Stimulated activated CD8-positive, alpha-beta memory T cell treated with anti-CD3 and anti-CD28 coated beads, Interleukin-4, amount 100 ng/mL, for 1 hour (primary cell): ENCODE measurements at places on chromosomes 7 and 10.

DNA sequence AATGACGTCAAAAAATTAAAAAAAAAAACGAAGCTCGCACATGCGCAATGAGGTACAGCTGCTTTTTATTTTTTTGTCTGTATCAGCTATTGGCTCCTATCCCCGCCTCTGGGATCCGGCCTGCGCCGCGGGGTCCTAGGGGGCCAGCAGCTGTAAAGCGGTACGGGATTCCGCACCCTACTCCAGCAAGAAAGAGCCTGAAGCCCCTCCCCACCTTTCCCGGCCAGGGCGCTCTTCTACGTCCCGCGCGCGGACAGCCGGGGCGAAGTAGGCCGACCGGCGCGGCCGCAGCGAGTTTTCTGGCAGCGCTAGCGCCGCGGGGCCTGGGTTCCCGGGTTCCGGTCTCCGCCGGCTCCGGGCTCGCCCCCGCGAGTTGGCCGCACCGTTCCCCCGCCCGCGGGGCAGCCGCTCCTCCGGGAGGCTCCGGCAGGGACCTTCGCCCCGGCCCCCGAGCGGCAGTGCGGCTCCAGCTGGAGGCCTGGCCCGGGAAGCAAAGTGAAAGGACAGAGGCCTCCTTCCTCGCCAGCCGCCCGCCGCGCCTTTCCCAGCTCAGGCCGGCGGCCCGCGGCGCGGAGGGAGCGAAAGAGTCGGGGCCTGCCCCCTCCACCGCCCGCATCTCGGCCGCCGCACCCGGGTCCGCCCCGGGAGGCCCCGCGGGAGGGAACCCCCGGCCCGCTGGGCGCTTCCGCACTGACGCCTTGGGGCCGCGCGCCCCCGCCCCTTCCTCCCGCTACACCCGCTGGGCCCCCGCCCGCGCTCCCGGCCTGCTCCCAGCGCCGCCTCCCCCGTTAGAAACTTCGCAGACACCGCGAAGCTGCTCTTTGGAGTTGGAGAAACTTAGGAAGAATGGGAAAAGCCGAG is 4.7 kb upstream of the SPAG6 start:
- DNase-seq: no peak

GRCh38 chr7:106222545-106222944 is 62.2 kb downstream of the NAMPT start:
- DNase-seq: no peak

- DNase-seq: peak; percentile 95
These were observed at the start of the genes AP4M1 and MCM7 for GRCh38 chr7:100101016-100101862. AP4M1 (plus strand) TSS chr7:100101643; CDS start chr7:100101715, 72 bp downstream. MCM7 (minus strand) TSS chr7:100101397; CDS start chr7:100101294, 103 bp downstream.

DNA sequence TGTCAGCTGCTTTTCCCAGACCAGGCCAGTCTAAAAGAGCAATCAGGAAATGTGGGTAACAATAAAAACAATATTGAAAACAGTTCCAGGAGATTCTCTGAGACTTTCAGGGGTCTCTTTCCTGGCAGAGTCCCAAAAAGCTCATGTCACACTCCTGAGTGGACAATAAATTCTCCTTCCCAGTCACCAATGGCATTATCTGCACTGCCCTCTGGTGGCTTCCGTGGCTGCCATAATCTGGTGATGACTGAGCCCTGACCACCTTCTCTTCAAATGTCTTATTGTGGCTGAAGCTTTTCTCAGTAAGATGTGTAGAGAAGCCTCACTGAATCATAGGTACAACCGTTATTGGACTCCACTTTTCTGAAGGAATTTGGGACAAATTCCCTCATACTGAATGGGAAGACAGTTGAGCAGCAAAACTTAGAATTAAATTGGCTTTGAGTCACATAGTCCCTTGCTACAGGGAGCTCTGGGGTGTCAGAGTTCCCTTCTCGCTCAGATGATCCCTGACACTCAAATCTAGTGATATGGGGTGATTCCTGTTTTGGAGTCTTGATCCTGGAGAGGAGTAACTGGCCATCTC is 24.4 kb upstream of the ASAH2 start:
- DNase-seq: no peak

DNA sequence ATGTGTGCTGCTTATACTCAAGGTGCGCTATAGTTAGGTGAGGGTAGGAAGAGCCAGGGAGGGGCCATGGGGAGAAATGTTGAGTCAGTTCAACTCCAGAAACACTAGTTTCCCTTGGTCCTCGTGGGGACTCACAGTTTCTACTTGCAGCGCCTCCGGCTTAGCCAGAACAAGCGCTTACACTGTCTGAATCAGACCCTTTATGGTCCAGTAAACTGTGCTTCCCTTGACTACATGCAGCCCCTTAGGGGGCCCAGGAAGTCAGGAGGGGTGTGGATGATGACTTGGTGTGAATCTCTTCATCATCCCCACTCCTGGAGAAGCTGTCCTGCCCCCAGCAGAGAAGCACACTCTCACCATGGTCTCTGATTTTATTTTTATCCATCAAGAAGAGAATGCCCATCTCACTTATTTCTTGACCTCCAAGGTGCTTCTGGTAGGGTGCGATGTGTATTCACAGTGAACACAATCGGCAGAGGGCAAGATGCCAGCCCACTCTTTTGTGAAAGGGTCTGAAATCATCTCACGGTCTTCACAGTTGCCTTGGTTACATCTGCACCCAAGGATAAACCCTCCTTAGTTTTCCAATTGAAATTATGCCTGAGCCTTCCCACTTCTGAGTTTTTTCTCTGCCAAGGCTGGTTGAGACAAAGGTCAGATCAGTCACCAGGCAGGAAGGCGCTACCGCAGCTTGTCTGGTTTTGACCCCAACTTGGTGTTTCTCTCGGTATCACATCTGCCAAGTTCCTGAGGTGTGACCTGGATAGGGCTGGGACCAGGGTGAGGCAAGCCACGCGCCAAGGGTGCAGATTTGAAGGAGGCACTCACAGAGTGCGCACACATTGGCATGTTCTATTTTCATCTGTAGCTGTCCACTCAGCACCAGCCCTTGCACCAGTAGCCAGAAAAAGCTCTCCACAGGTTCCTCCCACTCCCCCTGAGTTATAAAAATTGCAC is 62.7 kb upstream of the LRRC4 start:
- no peak for DNase-seq

DNA sequence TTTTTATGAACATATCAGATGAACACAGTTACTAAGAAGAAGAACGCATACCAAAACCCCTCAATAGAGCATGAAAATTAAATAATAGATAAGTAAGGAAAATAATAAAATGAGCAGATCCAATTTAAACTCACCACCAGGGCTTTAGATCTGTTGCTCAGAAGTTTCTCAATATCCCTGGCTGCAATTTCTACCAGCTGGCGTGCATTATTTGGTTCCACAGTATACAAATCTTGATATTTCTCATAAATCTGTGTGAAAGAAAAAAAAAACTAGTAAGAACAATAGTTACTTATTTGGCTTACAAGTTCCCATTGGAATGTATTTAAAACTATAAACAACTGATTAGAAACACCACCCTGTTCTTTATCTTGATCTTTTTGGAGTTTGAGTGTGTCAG is 108.6 kb downstream of the CACNA2D1 start:
- no peak for DNase-seq

GRCh38 chr7:151859111-151859947 is 17.6 kb downstream of the PRKAG2 start:
- no peak for DNase-seq

GRCh38 chr10:131071721-131072120 is 239.8 kb downstream of the TCERG1L start:
- no peak for DNase-seq

DNA sequence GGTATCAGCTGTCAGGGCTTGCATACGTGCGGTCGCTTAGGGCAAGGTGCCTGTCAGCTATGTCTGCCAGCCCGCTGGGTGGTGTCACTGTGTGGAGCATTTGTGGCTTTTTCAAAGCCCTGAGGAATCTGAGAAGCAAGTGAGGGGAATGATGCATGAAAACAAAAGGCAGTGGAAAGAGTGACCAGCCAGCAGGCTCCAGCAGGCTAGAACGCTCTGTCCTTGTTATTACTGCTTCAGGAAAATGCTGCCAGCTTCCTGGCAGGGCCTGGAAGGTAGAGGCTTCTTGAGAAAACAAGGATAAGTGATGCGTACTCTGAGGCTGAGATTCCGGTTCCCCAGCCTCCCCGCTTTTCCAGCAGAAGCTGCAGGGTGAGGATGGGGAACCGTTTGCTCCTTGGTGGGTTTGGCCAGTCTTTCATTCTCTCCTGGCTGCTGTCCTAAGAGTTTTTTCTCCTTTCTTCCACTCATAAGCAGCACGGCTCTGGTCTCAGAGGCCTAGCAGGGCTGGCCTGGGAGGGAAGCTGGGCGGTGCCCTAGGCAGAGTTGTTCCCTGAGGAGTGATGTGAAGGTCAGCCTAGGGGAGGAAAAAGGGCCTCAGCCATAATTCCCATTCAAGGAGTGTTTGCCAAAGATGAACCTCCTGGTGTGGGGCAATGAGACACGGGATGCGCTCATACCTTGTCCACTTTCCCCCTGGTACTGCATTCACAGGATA is 42.8 kb upstream of the MKLN1 start:
- DNase-seq: no peak

DNA sequence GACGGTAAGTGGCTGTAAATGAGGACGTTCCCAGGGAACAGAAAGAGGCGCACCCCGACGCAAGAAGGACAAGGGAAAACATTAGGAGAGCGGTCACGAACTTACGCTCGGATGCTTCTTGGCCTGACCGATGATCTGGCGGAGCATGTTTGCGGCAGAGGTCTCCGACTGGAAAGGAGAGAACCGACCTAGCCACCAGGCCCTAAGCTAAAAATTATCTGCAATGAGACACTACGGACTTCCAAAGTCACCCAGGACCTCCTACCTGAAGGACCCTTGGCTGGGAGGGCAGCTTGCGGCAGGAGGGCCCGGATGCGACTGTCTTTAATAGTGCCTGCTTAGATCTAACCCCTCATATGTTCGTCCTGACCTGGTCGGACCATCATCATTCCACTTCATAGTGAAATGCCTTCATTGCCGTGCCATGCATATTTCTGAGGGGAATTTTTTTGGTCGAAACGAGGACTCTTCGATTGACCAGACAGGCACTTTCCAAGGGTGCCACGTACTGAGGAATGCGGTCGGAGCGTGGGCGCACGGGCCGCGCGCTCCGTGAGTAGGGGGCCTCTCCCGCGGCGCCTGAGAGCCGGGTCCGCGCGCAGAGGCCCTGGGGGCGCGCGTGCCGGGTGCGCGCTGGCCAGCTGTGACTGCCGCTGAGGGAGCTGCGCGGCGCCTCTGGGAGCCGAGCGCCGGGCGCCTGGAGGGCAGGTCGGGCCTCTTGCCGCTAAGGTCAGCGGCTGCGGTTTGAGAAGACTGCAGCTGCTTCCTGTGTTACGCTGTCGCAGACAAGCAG is 33.6 kb upstream of the PHF14 start:
- peak; percentile 55 for DNase-seq

- DNase-seq: no peak
These were observed 33.9 kb downstream of the PAX2 start for GRCh38 chr10:100779329-100779728.

GRCh38 chr7:125127304-125127703 is 197.7 kb upstream of the POT1 start:
- DNase-seq: no peak

GRCh38 chr7:132131196-132131595 is 445.1 kb downstream of the PLXNA4 start:
- no peak for DNase-seq

- DNase-seq: no peak
These were observed 73.3 kb downstream of the NRF1 start for GRCh38 chr7:129684777-129685176.

DNA sequence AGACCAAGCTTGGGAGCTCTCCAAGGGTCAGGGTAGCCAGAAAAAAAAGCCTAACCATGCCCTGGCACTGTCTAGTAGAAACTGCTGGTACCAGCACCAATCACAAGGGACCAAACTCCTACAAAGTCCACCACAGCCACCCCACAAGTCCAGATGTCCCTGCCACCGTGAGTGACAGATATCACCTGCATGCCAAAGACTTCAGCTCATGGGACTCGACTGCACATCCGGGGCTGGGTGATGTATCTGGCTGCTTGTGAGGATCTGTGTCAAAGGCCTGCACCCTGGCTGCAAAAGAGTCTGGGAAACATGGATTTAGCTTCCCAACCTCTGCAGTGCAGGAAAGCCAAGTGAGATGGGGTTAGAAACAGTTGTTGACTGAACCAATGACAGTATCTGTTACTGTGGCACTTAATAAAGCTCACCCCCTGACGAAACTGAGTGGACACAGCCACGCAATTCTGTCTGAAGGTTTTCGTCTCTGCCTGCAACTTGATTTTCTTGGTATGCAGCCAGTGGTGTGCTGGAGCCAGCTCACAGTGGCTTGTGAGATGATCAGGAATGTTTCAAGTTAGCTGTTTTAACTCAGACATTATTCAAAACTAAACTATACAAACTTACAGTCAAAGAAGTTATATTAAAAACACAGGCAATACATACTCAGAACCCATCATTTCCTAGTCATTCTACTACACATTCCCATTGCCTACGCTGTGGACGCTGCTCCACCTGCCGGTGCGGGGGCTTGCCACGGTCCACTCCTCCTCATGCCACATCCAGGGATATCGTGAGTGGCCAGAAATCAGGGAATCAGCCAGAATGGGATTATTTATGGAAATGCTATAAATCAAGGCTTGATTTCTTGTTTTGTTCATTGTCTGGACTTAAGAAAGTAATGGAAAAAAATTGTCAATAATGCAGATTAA is 9.2 kb downstream of the ZNF488 start:
- no peak for DNase-seq

DNA sequence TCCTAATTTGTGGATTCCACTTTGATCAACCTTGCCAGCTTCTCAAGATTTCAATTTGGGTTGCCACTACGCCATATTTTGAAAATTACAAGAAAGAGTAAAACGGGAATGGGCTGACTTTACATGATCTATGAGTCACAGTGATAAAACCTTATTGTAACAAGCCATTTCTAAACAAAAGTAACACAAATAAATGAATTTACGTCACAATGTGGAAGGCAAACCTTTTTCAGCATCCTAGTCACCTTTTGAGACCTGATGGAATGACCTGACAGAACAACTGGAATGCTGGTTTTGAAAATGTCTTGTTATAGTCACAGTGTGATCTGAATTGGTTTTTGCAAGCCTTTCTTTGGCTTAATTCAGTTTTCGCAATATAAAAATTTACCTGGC is 85.9 kb downstream of the CDK6 start:
- no peak for DNase-seq

GRCh38 chr10:75011221-75011620 is 100.2 kb upstream of the SAMD8 start:
- no peak for DNase-seq

GRCh38 chr10:14728346-14728745 is 46.4 kb downstream of the FAM107B start:
- DNase-seq: no peak

- DNase-seq: no peak
These were observed 25.9 kb downstream of the BAG3 start for GRCh38 chr10:119677126-119677525.
